Stimulated activated CD8-positive, alpha-beta memory T cell treated with anti-CD3 and anti-CD28 coated beads, Interleukin-7, amount 100 ng/mL, for 1 hour (primary cell): ENCODE measurements at places on chromosomes 5 and 9.

DNA sequence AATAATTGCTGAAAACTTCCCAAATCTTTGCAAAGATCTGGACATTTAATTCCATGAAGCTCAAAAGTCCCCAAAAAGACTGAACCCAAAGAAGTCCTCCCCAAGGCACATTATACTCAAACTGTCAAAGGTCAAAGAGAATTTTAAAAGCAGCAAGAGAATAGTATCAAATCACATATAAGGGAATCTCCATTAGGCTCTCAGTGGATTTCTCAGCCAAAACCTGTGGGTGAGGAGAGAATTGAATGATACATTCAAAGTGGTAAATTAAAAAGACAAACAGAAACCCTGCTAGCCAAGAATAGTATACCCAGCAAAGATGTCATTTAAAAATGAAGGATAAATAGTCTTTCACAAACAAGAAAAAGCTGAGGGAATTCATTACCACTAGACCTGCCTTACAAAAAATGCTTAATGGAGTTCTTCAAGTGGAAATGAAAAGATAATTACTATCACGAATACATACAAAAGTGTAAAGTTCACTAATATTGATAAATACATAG lies 134.1 kb downstream of the NDUFS4 start:
- no peak for DNase-seq

DNA sequence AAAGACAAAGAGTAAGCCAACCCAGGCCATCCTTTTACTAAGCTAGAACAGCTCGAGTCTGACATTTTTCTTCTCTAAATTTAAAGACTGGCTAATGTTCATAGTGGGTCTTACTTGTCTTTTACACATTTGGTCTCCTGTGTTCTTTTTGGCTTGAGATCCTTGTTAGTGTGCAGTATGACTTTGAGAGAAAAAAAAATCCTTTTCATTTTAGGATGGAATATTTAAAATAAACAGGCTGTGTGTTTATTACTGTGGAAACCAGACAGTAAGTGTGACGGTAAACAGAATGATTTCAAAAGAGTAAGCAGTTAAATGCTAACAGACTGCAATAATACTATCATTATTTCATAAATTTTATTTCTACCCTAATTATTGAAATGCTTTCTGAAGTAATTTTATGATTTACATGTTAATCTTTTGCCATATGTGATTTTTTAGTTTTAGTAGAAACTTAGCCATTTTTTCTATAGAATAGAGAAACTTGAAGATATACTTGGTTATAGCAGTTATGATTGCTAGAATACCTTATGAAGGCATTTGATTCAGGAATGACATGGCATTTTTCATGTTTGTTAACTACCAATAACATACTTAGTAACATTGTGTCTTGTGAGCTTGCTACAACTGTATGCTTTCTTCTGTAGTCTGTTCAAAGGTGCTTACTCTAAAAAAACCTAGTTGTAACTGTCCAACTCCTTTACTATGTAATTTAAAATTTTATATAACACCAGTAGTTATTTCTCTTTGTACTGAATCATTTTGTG lies 92.4 kb downstream of the XRCC4 start:
- no peak for DNase-seq

GRCh38 chr5:74257645-74258313 lies 382.7 kb downstream of the ENC1 start:
- DNase-seq = no peak

DNA sequence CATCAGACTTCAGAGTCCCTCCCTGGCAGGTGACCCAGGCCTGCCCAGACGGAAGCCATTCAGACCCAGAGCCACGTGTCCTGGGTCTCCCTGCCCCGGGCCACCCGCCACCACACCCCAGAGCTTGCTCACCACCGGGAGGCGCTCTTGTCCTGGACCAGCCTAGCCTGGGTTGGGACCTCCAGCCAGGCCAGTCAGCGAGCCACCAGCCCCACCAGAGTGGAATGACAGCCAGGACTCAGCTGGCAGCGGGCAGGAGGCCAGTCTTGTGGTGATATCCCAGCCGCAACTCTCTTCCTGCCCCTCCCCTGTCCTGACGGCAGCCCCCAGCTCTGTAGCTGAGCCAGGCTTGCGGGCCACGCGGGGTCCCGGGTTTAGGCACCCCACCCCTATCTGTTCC lies 1.7 kb upstream of the PTGDS start:
- no peak for DNase-seq

DNA sequence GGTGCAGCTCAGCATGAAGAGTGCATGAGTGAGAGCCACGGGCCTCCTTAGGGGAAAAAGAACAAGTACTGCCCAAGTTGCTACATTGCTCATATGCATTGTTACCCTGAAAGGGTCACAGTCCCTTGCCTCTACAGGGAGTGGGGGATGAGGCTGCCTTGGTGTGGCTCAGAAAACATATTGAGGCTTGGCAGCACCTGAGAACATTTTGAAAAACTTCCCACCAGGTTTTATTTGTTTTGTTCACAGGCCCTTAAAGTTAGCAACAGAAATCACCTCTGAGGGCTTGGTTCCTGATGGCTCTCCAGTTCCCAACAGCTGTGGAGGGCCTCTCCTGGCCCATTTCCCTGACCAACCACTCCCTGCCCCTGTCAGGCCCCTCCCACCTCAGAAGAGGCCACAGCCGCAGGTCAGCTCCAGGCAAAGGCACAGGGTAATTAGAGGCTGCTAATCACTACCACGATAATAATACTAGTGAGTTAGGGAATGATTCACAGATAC lies 90.7 kb upstream of the ADRA1B start:
- no peak for DNase-seq

DNA sequence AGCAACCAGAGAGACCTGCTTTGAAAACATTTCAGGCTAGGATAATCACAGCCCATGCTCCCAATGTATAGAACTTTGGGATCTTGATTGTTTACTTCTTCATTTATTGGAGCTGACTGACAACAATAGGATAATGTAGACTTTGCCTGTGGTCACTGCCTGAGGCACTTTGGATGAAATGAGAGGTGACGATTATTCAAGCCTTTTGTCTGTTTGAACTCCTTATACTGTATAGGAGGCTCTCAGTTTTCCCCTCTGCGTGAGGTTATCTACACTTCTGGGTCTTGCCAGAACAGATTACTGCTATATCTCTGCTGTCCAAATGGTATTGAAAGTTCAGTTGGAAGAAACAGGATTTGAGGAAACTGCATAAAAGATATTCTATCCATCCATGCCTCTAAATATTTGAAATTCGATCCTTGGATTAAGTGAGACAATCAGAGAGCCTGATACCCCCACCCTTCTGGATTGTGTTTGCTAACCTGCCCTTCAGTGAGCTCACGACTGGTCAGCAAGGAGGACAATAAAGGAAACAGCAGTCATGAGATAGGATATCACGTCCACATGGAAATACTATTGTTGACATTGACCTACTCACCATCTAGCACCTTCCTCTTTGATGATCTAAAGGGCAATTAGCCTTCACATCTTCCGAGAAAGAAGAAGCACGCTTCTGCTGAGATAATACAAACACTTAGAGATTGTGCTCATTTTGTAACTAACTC lies 98.1 kb downstream of the DOCK8 start:
- no peak for DNase-seq

DNA sequence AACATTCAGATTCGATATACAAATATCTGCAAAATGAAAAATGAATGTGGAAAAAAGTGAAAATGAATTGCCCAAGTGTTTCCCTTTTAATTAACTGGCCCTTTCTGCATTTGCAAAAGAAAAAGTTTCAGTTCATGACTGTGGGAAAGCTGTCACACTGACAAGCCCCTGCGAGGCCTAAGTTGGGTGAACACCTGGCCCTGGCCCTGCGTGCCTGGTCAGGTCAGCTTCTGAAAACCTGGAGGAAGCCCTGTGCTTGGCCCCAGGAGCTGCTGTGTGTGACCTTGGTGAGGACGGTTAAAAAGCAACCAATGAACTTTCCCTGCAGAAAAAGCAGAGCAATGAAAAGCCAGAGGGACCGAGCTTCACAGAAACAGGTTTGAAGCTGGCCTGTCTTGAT lies 41.0 kb upstream of the SHC3 start:
- no peak for DNase-seq

DNA sequence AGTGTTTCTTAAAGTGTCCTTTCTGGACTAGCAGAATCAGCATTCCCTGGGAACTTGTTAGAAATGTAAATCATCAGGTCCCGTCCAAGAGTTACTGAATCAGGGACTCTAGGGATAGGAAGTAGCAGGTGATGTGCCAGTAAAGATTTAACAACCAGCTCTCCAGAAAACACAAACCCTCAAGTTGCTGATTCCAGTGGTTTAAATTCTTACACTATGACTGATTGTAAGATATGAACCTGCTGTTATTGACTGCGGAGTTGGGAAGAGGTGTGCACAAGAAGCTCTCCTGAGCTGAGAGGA lies 39.1 kb upstream of the BASP1 start:
- no peak for DNase-seq

GRCh38 chr5:101244621-101245020 lies 341.5 kb upstream of the ST8SIA4 start:
- no peak for DNase-seq

- no peak for DNase-seq
These were observed 8.3 kb upstream of the SHROOM1 start for GRCh38 chr5:132838516-132839282.

- no peak for DNase-seq
These were observed 189.4 kb downstream of the IRX2 start for GRCh38 chr5:2562036-2562435.

DNA sequence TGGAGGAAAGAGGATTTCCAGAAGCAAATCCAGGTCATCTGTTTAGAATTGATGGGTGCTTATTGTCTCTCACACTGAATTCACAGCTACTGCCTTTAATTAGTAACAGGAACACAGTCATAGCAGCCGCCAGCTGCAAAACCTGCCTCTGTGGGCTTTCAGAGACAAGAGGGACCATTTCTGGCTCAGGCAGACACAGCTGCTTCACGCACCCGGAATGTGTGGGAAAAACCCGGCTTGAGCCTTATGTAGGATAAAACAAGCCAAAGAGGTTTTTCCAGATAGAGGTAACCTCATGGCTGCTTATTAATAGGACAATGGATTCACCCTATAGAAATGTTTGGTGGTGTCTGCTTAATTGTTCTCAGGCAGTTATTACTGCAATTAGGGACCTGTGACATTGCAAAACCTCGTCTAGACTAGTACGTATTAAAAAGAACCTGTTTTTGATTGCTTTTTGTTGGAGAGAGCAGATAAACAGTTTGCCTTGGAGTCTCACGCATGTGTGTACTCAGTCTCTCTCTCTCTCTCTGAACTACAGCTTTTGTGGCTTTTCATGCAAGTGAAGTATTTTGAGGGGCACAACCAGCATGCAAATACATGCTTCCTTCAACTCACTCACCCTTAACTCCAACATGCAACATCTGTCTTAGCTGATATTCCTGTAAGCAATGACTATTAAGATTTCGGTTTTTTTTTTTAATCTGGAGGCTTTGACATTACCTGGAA lies 302.7 kb downstream of the PLK2 start:
- no peak for DNase-seq

- DNase-seq = no peak
These were observed 15.8 kb downstream of the UBE2QL1 start for GRCh38 chr5:6464441-6464840.

DNA sequence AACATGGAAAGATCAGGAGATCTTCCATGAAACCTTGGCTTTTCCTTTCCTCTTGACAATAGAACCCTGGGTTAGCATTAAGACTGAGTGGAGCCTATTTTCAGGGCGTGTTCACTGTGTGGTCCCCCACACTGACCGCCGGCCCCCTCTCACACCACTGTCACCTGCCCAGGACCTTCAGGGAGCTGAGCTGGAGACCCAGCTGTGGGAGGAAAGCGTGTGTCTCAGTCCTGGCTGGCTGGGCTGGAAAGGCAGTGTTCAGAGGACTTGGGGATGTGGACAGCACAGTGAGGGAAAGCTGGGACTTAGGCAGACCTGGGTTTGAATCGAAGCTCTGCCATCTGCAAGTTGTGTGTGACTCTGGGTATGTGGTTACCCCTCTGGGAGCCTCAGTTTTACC lies 268.1 kb downstream of the NSG2 start:
- DNase-seq = no peak

- DNase-seq = no peak
These were observed 5.3 kb downstream of the SPEF2 start for GRCh38 chr5:35622974-35623373.

GRCh38 chr5:56816546-56817081 lies 1.3 kb downstream of the MAP3K1 start:
- peak; percentile 16 for DNase-seq

DNA sequence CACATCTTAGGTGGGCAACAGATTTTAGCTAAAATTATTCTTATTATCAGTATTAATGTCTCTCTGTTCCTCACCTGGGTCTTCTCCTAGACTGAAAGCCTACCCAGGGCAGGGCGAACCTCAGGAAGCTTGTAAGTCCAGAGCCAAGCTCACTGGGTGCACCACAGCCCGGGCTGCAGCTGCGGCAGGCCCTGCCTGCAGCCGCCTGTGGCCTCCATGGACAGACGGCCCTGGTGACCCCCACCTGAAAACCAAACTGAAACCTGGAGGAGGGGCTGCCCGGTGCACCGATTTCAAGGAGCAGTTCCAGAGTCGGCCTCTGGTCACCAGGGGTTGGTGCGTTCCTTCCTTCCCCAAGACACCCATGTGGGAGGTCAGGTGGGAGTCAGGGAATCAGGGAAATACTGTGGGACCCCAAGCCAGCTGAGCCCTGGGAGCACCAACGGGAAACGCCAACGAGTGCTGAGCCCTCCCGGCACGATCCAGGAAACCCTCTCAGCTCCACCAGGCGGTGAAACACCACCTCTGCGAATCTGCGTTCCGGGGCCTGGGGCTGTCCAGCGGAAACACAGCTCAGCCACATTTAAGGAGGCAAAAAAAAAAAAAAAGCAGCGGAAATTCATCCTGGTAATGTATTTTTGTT lies 68.6 kb upstream of the PPP1R26 start:
- no peak for DNase-seq

DNA sequence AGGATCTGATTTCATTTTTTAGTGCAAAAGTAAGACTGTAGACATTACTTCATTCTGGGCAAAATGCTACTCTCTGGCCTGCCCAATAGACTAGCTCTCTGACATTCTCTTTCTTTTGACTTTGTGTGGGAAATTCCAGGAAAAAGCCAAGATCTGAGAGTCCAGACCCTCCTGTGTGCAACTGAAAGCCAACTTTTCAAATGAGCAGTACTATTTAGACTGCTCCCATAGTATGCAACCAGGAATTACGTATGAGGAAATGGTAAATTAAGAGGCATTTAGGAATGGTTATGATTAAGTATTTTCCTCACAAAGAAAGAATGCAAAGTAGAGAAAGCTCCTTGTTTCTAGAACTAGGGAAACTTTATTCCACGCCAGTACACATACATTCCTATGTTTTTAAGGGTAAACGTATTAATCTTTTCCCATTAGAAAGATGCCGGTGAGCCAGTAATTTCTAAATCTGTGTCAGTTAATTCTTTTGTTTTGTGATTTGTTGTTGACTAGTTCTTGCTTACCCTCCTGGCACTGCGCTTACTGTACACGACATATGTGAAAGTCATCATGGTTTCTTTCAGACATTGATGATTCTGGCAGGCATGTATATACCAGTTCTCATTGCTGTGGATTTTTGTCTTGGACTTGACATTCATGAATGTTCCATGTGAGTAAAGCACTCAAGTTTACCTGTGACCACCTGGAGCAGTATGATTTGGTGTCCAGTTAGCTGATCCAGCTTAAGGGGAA lies 56.0 kb downstream of the AOPEP start:
- DNase-seq = no peak

- DNase-seq = no peak
These were observed 52.6 kb downstream of the RFK start for GRCh38 chr9:76341616-76342015.
